ENCODE measurements at places on chromosomes 6 and 20.

DNA sequence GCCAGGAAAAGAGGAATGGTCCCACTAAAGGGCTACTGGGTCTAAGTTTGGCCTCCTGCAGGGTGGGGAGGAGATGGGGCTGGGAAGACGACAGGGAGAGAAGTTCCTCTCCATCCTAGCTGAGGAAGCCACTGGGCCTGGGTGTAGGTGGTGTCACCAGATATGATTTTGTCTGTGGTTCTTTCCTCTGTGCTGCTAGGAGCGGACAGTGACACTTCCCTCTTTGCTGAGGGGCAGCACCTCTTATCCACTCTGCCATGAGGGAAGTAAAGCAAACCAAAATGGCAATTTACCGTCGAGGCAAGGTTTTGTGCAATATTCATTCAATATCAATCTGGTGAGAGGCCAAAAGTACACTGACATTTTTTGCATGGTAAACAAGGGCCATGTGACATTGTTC is 33.0 kb upstream of the NR2E1 start:
- DNase-seq: no peak

DNA sequence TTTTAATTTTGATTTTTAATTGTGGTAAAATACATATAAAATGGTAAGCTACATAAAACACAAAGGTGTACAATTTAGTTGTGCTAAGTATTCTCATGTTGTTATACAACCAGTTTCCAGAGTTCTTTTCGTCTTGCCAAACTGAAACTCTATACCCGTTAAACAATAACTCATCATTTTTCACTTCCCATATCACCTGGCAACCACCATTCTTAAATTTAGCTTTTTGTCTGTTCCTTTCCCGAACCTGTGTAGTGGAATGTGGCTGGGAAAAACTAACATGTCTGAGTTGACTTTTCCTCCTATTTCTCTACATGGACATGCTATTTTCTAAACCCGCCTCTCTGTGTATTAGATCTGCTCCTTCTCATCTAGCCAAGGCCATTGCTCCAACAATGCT is 27.6 kb downstream of the RPRD1B start:
- DNase-seq: no peak

DNA sequence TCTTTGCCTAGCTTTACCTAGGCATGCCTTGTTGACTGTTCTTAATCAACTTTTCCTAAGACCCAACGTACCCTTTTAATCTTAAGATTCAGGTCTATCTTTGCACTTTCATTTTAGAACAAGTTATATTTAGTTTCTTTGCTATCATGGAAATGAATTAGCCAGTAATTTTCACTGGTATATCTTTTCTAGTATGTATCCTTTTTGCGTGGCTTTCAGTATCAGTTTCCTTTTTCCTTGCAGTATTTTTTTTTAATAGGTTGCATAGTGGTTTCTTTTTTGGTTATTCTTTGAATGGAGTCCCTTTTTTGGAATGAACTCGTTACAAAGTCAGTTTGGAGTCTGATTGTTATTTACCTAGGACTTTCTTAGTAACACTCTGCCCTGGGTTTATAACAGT is 7.3 kb downstream of the ANKEF1 start:
- no peak for DNase-seq

GRCh38 chr6:116881236-116881635 is 4.2 kb downstream of the RFX6 start:
- DNase-seq: no peak

DNA sequence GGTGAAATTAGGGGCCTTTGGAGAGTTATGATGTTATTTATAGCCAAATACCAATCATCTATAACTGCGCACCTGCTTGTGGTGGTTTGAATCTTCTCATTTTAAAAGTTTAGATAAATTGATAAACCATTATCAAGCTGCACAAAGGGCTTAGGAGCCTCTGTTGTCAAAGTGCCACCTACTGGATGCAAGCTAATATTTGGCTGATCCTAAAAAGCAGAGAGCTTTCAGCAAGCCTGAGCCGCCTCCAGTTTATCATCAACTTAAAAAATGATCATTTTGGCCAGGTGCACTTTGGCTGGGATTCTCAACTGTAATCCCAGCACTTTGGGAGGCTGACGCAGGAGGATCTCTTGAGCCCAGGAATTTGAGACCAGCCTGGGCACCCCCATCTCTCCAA is 58.5 kb upstream of the ATXN1 start:
- DNase-seq: no peak

DNA sequence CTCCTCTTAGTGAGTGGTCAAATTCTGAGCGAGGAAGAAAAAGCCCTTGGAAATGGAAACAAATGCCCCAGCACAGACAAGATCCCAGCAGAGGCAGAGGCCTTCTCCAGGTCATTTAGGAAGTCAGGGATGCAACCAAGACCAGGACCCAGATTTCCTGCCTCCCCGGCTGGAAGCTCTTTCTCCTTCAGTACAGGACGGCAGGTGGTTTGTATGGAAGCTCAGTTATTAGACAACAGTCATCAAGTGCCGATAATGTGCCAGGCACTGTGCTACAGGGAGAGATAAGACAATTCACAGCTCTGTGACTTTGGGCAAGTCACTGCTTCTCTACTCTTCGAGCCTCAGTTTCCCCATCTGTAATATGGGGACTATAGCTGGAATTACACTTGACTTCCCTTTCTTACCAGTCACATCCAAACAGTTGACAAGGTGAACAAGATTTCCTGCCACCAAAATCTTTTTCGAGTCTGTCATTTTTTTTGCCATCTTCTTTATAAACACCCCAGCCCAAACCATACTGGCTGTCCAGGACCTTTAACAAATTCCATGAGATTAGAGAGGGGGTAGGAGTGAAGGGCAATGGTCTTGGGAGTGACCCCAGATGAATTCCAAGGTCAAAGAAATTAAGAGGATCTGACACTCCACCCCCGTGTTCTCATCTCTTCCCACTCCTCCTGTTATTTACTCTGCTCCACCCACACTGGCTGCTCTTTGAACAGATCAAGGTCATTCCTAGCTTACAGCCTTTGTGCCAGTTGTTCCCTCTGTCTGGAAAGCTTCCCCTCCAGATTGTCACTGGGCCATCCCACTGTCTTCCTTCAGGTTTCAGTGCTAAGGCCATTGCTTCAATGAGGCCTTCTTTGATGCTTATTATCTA is 6.0 kb downstream of the MMP9 start:
- no peak for DNase-seq

DNA sequence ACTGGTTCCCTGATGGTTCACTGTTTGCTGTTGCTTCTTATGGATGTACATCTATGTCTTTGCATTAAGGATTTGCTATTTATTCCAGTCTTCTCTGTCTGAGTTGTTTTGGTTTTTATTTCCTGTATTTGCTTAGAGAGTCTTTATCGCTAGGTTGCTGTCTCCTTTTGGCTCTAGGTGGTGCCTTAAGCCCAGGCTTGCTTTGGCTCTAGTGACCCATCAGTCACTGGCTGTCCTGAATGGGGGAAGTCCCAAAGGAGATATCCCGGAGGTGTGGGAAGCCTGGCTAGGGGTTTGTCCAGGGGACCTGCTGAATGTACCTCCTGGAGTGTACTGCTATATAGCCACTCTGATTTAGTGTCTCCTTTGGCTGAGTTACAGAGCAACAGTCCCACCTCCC is 53.4 kb downstream of the MCHR2 start:
- DNase-seq: no peak

GRCh38 chr6:113625850-113626249 is 231.3 kb upstream of the MARCKS start:
- DNase-seq: no peak

GRCh38 chr6:1817033-1817761 is 207.5 kb downstream of the FOXC1 start:
- DNase-seq: no peak

DNA sequence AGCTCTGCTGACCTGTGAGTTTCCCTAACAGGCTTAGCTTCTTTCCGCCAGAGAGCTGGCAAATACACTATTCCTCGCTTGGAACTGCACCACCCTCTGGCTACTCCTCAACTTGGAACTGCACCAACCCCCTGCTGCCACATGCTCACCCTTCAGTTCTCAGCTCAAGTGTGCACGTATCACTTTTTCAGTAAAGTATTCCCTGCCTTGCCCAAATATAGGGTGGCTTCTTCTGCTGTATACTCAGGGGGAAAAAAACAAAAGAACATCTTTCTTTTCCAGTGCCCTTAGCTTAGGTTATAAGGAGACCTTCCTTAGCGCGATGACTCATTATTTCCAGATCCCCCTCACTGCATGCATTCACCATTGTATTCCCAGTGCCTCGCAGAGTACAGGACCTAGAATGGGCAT is 21.2 kb downstream of the GNAS-AS1 start:
- peak; percentile 66 for DNase-seq

DNA sequence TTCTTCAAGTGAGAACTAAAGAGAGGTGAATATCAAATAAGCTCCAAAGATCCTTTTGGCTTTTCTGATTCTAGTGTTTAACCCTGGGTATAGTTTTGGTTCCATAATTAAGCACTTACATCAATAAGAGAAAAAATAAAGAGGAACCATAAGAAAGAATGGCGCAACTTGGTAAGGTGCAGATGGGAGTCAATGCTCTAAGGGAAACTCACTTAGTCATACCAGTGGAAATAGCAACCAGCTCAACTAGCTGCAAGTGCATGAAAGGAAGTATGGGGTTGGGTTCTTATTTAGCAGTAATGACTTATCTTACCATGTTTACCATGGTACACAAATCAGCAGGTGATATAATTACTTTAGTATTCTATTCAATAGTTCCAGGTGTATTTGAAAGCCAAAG is 296.5 kb upstream of the RUNX2 start:
- DNase-seq: no peak

DNA sequence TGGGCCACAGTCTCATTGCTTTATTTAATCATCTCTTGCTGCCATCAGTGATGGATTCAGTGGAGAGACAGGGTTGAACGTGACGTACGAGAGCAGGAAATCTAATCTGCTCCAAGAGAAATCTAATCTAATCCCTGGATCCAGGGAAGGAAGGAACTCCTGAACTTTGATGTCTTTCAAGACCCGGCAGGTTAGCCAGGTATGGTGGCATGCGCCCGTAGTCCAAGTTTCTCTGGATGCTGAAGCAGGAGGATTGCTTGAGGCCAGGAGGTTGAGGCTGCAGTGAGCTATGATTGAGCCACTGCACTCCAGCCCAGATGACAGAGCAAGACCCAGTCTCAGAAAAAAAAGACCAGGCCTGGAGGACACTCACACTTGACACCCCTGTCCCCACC is 11.4 kb upstream of the PGC start:
- no peak for DNase-seq

GRCh38 chr6:113645986-113646385 is 211.2 kb upstream of the MARCKS start:
- DNase-seq: no peak
